AG09309 (cell line): ENCODE measurements at places on chromosomes 2 and 18.

DNA sequence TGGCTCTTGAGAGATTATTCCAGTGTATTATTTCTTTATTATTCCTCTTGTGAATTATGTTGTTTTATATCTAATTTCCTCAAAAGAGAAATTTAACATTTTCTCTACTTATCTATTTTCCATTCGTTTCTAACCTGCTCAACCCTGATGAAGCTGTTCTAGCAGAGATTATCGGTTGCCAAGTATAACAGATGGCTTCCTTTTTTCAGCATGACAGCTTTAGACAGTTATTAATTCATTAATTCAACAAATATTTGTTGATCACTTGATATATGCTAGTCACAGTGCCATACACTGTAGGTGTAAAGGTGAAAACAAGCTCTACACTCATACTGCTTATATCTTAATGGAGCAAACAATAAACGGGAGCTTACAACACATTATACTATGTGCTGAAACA lies 137.9 kb upstream of the UBE2E3 start:
- no peak for DNase-seq

DNA sequence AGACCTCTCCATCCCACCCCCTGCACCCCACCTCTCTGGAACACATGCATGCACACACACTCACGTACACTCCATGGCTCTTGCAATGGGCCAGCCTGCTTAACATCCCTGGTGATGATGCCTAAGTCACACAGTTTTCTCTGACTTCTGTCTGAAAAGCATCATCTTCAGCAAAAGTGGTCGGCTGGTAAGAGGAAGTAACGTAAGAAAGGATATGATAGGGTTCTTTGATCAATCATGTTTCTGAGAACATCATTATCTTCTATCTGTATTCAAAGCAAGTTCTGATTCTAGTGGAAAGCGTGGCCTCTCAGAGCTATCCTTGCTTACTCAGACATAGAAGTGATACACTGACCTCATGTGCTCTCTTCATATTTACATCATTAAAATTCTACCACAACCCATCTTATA lies 11.4 kb upstream of the NDUFV2 start:
- DNase-seq, result no peak

GRCh38 chr18:33022370-33022769 lies 249.5 kb upstream of the KLHL14 start:
- DNase-seq, result no peak

- DNase-seq, result no peak
Measured at GRCh38 chr2:43509886-43510285, 86.0 kb downstream of the THADA start.

GRCh38 chr2:99956232-99957030 lies 186.0 kb downstream of the AFF3 start:
- DNase-seq, result no peak

GRCh38 chr2:158394453-158394852 lies 62.1 kb downstream of the CCDC148 start:
- DNase-seq, result no peak

DNA sequence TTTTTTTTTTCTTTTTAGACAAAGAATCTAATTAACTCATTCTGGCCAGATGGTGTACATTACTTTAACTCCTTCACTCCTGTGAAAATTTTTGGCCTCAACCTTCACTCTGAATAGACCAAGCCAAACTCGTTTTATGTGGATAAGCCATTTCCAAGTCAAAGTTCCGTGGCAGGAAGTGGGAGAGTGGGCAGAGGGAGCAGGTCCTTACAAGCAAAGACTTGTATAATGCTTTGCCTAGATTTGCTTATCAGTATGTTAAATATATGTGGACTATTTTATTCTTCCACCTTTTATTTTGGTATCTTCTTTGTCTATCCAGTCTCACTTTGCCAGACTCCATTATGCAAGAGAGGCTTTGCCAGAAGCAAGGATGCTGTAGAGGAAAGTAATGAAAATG lies 178.1 kb upstream of the TNP1 start:
- DNase-seq, result no peak

GRCh38 chr2:126886211-126886915 lies 12.3 kb upstream of the TEX51 start:
- DNase-seq, result no peak
